Cardiac muscle cell (in vitro differentiated cells and primary cell): ENCODE measurements at places on chromosomes 1 and 21.

GRCh38 chr1:44472620-44473525, 67.8 kb downstream of the RNF220 start:
- DNase-seq, result peak; percentile 8

GRCh38 chr1:233057836-233058235, 107.4 kb downstream of the NTPCR start:
- no peak for DNase-seq

DNA sequence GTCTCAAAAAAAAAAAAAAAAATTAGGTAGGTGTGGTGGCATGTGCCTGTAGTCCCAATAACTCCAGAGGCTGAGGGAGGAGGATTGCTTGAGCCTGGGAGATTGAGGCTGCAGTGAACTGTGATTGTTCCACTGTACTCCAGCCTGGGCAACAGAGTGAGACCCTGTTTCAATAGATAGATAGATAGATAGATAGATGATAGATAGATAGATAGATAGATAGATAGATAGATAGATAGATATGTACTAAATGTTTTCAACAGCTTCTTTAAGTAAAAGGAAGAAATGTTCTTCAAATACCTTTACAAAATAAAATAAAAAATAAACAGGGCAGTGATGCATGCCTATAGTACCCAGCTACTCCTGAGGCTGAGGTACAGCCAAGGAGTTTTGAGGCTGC, 9.8 kb downstream of the KIF1B start:
- no peak for DNase-seq

DNA sequence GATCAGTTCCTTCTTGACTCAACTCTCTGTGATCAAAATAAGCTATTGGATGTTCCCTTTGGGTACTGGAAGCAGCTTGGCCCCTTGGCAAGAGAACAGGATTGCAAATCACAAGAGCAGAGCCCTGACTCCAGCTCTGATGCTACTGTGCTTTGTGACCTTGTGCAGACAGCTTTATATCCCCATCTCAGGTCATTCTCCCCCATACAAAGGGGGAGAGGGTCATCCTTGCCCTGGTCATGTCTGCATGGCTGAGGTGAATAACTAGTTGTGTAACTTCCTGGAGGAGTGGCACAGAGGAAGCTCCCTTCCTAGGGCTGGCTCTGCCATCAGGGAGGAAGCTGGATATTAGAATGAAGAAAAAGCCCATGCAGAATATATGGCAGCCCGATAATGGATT, 142.9 kb downstream of the DHRS3 start:
- no peak for DNase-seq

- DNase-seq, result peak; percentile 45
Measured at GRCh38 chr21:41953249-41953830, 478 bp downstream of the C2CD2 start.

DNA sequence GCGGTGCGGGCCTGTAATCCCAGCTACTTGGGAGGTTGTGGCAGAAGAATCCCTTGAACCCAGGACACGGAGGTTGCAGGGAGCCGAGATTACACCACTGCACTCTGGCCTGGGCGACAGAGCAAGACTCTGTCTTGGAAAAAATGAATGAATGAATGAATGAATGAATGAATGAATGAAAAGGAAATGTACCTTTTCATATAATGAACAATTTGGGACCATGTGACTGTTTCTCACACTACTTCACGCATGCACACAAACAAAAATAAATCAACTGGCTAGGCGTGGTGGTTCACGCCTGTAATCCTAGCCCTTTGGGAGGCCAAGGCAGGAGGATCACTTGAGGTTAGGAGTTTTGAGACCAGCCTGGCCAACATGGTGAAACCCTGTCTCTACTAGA, 24.3 kb downstream of the USP48 start:
- DNase-seq, result no peak

- DNase-seq, result peak; percentile 99
Measured at GRCh38 chr1:153670859-153671627, at the start of gene ILF2. TSS of gene ILF2 (minus strand) at chr1:153670993. CDS start at chr1:153670922, 71 bp downstream.

DNA sequence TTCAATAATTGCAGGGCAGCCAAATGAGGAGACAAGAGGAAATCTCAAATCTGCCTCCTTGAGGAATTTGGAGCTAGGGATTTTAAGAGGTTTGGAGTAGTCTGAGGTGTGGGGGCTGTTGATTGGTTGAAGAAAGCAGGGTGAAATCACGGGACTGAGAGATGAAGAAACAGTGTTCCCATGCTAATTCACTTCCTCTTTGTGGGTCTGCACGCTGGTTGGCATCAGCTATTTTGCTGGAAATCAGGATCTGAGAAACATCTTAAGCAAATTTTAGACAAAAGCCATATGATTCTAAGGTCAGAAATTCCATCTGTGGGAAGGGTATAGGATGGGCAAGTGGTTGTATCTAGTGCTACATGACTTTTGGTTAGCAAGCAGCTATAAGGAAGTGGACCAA, 107.1 kb upstream of the PAXBP1 start:
- DNase-seq, result no peak

DNA sequence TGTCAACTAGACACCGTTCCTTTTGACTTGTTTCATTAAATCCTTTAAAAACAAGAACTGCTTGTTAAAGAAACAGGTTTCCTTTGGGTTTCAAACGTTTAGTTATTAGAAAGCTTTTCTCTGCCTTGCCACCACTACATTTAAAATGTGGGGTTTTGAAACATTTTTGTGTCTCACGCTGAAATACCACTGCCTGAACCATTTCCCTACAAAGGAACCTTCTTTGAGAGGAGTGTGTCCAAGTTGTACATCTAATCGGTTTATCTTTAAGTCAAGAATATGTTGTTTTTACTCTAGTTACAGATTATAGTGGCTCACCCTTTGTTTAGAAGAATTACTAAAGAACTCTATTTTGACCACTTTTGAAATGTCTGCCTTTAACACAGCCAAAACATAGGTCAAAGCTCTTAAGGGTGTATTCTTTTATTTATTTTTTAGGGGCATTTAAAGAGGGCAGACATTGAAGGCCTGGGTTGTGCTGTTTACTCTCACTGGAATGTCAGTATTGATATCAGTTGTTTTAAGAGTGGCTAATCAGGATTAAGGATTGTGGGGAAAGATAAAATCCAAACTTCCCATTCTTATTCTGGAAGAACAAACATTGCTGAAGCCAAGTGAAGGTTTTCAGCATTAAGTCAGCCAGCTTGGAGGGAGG, 143.4 kb downstream of the GALNT2 start:
- DNase-seq, result peak; percentile 40

GRCh38 chr1:116375887-116376728, 3.1 kb downstream of the ATP1A1 start:
- peak; percentile 69 for DNase-seq

DNA sequence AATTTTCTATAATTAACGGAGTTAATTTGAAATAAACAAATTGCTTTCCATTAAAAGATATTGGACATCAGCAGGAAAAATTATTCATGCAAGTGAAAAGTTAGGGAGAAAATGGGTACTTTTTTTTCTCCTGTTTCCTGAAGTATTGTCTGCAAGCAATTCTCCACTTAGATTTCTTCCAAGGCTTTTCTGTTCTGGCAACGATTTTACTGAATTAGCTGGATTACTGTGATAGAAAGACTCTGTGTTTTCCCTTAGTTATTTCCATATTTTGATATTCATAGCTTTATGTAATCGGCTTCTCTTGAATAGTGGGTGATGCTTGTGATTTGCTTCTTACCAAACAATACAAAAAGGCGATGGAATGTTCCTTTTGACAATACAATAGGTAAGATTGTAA, 1333.9 kb downstream of the AMY1C start:
- DNase-seq, result no peak

GRCh38 chr1:197967066-197967465, 49.9 kb downstream of the LHX9 start:
- DNase-seq, result no peak

- DNase-seq, result no peak
Measured at GRCh38 chr1:185528084-185528676, 206.0 kb upstream of the HMCN1 start.

DNA sequence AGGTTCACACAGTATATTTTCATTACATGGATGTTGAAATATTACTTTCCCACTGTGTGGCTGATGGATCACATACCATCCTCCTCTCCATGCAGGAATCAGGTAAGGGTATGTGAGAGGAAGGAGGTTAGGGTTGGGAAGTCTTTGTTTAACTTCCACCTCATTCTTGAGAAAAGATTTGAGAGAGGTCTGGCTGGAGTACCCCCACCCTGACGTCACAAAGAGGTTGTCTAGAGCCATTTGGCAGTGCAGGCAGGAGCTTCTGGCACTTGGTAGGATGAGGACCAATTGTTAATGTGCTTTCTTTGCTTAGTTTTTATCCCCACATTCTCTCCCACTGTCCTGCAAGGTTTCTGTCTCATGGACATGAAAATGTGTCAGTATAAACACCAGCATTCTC, 356.6 kb downstream of the DSCAM start:
- no peak for DNase-seq

DNA sequence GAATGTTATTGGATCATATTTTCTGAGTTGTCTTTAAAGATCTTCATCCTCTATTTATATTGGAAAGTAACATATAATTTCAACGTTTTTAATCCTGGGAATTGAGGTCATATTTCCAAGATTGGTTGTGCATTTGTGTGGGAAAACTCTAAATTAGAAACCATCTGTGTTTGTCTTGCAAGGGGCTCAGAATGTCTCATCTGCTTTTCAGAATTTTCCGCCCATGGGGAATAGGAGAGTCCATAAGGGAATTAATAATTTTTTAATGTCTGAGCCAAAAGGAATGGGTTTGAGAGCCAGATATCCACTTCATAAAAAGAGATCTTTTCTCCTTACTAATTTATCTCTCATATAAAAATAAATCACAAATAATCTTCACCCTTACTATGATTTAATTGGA, 84.8 kb upstream of the MAP1LC3C start:
- no peak for DNase-seq

GRCh38 chr21:16046656-16047330, 317.0 kb downstream of the USP25 start:
- no peak for DNase-seq

DNA sequence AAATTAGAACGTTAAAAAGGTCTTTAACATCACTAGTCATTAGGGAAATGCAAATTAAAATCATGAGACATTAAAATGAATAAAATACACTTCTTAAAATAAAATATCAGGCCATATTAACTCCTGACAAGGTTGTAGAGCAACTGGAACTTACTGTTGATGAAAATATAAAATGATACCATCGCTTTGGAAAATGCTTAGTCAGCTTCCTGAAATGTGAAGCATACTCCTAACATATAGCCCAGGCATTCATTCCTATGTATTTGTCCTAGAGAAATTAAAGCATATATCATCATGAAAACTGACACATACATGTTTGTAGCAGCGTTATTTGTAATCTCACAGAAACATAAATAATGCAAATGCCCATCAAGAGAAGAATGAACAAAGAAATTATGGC, 211.5 kb upstream of the CHRM3 start:
- DNase-seq, result no peak

- DNase-seq, result no peak
Measured at GRCh38 chr21:39580744-39581143, 32.0 kb upstream of the B3GALT5 start.

DNA sequence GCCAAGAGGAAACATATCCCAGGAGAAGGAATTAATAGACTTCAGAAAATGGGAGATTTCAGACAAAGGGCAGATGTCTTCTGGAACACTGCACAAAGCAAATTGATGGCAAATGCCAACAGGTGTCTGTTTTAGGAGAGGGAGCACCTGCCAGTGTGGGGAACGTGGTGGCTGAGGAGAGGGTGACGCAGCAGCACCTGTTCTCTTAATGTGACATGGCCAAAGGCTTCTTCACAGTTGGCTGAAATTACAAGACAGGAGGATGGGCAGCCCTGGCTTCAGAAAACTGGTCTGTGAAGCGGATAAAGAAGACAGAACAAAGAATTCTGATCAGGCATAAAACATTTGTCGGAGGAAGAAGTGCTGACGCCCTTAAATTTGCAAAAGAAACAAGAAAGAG, 178.7 kb upstream of the RUNX1 start:
- DNase-seq, result no peak

GRCh38 chr1:77126307-77126706, 92.9 kb downstream of the PIGK start:
- DNase-seq, result peak; percentile 78
